ENCODE measurements at places on chromosomes 6 and 20.

- no peak for DNase-seq
Observed at GRCh38 chr20:35347011-35347410, 54.8 kb upstream of the FAM83C start.

- no peak for DNase-seq
Observed at GRCh38 chr6:10740061-10740460, 7.5 kb upstream of the TMEM14B start.

DNA sequence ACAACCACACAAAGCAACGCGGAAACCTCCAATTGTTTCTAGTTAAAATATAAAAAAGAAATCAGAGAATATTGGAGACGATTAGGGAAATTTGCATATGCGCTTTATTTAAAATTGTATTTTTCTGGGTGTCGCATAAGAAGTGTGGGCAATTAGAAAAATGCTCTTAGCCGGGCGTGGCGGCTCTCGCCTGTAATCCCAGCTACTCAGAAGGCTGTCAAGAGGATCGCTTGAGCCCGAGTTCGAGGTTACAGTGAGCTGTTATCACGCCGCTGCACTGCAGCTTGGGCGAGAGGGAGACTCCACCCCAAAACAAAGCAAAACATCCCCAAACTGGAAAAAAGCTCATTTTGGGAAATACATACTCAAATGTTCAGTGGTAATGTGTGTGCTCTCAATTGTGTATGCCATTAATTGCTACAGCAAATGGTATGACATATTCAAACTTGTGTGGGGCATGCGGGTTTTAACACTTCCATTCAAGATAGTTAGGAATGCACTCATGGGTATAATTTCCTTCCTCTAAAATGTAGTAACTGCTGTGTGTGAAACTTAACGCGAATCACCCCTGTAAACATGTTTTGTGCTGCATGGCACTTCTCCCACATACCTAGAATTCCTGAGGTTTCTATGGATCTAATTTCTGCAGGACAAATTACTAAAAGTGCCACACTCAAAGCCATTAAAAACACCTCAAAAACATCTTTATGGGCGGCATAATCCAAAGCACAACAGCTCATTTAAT, 54.7 kb upstream of the HFE start:
- no peak for DNase-seq

DNA sequence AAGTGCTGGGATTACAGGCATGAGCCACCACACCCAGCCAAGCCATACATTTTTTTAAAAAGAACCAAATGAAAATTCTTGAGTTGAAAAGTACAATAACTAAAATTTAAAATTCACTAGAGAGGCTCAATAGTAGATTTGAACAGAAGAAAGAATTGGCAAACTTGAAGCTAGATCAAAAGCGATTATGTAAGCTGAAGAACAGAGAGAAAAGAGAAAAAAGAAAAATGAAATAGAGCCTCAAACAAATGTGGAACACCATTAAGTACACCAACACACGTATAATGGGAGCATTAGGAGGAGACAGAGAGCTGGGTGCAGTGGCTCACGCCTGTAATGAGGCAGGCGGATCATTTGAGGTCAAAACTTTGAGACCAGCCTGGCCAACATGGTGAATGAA, 31.0 kb downstream of the ERGIC3 start:
- DNase-seq: no peak

GRCh38 chr20:34324541-34324940, 21.4 kb upstream of the AHCY start:
- no peak for DNase-seq

GRCh38 chr6:11021714-11022113, 22.4 kb downstream of the ELOVL2 start:
- no peak for DNase-seq

DNA sequence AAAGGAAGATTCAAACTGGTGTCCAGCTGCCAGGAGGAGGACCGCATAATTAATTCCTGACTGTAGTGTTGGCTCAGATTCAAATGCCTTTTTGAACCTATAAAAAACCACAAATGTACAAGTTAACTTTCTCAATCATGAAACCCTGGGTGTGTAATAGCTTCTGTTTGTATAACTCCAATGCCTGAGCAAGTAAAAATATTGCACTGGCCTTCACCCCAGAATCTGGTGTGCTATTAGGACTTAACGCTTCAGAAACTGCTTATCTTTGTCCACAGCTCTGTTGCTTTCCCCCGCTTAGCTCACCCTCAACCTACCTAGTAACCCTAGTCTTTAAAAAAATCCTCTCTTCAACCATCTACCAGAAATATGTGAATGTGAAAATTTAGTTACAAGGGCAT, 119.1 kb upstream of the MAP7 start:
- no peak for DNase-seq

DNA sequence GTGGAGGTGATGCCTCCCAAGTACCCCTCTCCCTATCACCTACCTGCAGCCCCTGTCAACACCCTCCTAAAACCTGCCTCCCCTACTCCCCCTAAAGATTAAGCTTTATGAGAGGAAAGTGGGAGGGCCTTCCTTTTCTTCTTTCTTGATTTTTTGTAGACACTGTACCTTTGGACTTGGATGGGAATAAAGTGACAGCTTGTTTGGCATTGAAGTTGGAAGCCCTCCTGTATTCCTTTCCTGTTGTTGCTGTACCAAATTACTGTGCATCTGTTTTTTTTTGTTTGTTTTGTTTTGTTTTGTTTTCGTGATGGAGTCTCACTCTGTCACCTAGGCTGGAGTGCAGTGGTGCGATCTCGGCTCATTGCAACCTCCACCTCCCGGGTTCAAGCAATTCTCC, 99.3 kb upstream of the NFATC2 start:
- no peak for DNase-seq

GRCh38 chr20:31751126-31751525, 12.0 kb downstream of the TPX2 start:
- DNase-seq: no peak

DNA sequence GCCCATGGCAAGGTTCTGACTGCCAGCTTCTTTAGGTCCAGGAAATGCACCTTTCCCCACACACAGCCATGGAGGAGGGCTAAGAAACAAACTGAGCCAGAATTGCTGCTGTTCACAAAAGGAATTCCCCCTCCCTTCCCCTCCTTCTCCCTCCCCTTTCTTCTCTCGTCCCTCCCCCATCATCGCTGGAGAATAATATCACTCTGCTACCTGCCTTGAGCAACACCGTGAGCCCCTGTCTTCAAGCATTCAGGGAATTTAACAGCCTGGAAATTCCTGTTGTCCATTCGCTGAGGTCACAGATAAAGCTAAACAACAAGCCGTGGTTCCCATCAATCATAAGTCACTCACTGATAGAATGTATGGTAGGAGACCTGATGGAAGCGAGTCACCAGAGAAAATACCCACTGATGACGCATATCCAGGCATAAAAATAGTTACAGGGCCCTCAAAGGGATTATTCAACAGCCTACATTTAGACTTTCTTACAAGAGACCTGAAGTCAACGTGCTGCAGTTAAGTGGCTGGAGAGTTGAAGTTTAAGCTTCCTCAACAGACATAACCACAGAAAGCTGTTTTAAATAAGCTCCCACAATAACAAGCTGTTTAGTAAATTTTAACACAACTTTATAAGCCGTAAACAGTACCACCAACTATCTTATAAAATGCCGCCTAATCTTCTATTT, 59.7 kb downstream of the HIVEP2 start:
- DNase-seq: peak; percentile 31

GRCh38 chr6:5950361-5950785, 56.4 kb downstream of the NRN1 start:
- DNase-seq: no peak

GRCh38 chr6:14671261-14671681, 553.7 kb downstream of the CD83 start:
- DNase-seq: no peak

- no peak for DNase-seq
Observed at GRCh38 chr6:72084992-72085569, 198.7 kb downstream of the RIMS1 start.

- DNase-seq: peak; percentile 78
Observed at GRCh38 chr20:36604952-36605398, 604 bp upstream of the RAB5IF start.

DNA sequence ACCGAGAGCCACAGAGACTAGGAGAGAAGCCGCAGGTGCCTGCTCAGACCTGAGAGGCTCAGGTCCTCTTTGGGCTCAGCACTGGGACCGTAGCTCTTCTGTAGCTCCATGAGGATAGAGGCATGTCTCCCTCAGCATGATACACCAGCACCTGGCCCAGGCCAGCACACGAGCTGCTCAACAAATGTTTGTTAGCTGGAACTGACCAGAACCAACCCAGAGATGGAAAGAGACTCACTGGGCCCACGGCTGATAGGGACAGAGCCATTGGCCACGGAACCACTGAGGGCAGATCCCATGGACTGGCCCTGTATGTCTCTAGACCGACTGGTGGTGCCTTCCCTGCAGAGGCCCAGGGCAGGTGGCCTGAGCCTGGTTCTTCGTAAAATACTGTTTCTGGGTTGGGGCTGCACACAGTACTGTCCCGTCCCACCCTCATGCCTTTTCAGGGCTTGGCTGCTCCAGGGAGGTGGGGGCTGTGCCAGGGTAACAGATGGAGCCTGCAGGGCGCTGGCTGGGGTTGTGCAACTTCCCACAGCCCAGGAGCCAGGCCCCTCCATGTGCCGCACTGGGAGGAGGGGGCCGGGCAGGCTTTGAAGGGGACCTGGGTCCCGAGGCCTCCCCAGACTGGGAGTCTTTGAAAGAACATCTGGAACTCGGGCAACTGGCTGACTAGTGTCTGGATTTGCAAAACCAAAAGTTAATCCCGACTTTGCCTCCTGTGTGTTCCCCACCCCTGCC, 5.2 kb downstream of the C20orf204 start:
- DNase-seq: no peak

DNA sequence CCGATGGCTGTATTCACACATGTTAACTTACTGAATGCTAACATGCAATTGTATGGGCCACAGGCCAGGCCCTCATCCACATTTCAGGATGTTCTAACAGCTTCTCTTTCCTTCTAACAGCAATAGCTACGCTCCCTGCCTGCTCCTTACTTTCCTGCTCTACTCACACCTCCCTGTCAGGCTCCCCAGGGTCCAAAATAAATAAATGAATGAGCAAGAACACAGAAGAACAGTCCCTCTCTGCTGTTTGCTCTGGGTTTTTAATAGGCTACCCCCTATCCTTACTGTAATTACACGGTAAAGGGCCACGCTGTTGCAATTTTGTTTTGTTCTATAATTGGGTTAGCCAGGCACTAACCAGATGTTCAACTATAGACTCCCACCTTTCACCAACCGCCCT, 135.6 kb downstream of the GMDS start:
- DNase-seq: no peak

GRCh38 chr20:19937651-19938420, 79.3 kb upstream of the NAA20 start:
- DNase-seq: no peak

- no peak for DNase-seq
Observed at GRCh38 chr6:16511040-16511660, 250.1 kb downstream of the ATXN1 start.

GRCh38 chr6:169340395-169340794, 86.7 kb upstream of the THBS2 start:
- DNase-seq: no peak

- no peak for DNase-seq
Observed at GRCh38 chr6:106747139-106747538, 117.8 kb downstream of the QRSL1 start.

- DNase-seq: no peak
Observed at GRCh38 chr6:31086788-31087440, 25.5 kb downstream of the C6orf15 start.

DNA sequence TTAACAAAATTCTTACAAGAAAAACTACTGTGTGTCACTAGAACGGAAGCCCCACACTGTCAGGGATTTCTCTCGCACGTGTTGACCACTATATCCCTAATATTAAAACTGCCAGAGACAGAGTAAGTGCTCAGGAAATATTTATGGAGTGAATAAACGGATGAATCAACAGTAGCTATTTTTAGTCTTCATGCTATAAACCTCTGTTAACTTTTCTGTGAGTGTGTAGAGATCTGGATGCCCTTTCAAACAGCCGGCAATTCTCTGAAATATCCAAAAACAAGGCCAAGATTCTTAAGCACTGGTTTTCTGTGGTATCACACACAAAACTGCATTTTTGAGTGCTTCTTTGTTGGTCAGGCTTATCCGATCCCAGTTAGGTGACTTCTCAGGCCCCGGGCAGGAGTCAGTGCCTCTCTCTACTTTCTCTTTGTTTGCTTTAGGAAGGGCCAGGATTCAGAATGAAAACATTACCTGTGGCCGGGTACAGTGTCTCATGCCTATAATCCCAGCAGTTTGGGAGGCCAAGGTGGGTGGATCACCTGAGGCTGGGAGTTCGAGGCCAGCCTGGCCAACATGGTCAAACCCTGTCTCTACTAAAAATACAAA, 15.7 kb downstream of the ATP9A start:
- DNase-seq: no peak

DNA sequence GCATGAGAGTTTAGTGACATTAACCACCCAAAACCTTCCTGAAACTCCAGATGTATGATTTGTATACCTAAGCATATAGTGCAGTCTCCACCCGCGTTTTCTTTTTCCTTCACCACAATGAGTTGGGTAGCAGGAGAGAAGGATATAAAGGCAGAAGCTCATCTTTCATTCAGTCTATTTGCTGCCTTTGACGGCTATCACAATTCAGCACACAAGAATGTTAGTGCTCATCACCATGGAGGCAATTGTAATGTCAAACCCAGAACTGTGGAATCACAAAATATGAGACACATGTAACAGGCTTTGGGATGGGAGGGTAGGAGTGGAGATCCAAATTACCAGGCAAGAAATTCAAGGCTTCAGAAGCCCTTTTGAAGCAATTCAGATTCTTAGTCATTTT, 17.6 kb downstream of the ZHX3 start:
- DNase-seq: no peak

GRCh38 chr6:148517470-148517869, 174.8 kb downstream of the SASH1 start:
- no peak for DNase-seq

DNA sequence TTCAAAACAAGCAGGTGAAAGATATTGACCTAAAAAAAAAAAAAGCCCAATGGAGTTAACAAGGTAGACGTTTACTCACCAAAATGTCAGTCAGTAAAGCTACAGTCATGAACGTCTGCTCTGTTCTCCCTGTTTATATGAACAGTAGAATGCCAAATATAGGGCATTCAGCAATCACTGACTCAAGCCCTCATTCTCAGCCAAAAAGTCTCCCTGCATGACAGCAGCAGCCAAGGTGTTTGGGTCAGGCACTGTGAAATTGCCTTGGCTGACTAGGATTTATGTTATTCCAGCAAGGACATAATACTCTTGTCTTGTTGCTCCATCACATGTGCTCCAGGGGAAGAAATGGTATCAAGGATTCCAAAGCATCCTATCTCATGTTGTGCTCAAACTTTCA, 194.7 kb upstream of the RSPO3 start:
- no peak for DNase-seq

- DNase-seq: no peak
Observed at GRCh38 chr20:62668441-62669027, 26.2 kb downstream of the SLCO4A1 start.

GRCh38 chr6:7632501-7633290, 42.7 kb downstream of the SNRNP48 start:
- no peak for DNase-seq

- no peak for DNase-seq
Observed at GRCh38 chr20:3800256-3800877, 4.3 kb downstream of the CDC25B start.

GRCh38 chr6:94734751-94735150, 842.6 kb upstream of the MANEA start:
- DNase-seq: no peak

- DNase-seq: no peak
Observed at GRCh38 chr20:23697947-23698346, 9.1 kb upstream of the CST4 start.

GRCh38 chr6:41663568-41663967, 25.3 kb downstream of the MDFI start:
- no peak for DNase-seq

- no peak for DNase-seq
Observed at GRCh38 chr6:22214314-22214713, 82.5 kb downstream of the PRL start.
